ENCODE measurements at places on chromosomes 3 and 15. TPM values are rescaled to one million over a fixed set of nuclear protein-coding genes. Genes with fewer than 3 reads are reported as not detected.

GRCh38 chr15:57415602-57416001, 39.3 kb downstream of the CGNL1 start:
- no peak overlapping the region for H3K27ac ChIP-seq
- no peaks in the 10 kb centered on the region for H3K36me3 ChIP-seq
- no peaks in the 10 kb centered on the region for H3K4me1 ChIP-seq

DNA sequence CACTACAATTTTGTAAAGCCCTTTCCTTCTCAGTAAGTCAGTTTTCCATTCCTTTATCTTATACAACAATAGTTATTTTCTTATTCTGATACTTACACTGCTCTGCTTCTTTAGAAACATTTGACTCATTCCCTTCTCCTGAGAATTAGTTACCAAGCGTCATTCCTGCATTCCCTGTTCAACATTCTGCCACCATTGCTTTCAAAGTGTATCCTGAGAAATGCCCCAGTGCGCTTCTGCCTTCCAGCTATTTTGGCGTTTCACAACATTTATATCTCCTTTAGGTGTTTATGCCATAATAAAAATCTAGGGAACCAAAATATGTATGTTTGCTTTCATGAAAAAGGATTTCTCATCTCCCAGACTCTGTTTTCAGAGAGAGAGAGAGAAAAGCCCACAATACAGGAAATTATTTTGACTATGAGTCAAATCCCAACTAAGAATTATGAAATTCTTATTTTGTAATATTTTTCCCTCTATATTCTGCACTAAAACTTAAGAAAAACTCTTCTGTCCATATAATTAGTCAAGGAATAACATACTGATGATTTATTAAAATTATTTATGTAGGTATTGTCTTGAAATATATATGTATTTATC, 118.2 kb upstream of the RAP2B start:
- no peak for DNase-seq
- H3K27me3 ChIP-seq: no peaks in the 10 kb centered on the region
- no peaks in the 10 kb centered on the region for H3K36me3 ChIP-seq
- H3K27ac ChIP-seq: peak overlapping the region; percentile 60
- H3K4me1 ChIP-seq: no peaks in the 10 kb centered on the region
- H3K4me3 ChIP-seq: no peak overlapping the region

The HCLS1 gene
- 9.3 TPM for polyA plus RNA-seq

GRCh38 chr15:43293432-43293831, 26.7 kb upstream of the TGM5 start:
- no peaks in the 10 kb centered on the region for H3K4me1 ChIP-seq
- no peak overlapping the region for H3K4me3 ChIP-seq
- peaks cover 44% of the 10 kb centered on the region for H3K27me3 ChIP-seq
- H3K36me3 ChIP-seq: no peaks in the 10 kb centered on the region
- no peak overlapping the region for H3K27ac ChIP-seq

DNA sequence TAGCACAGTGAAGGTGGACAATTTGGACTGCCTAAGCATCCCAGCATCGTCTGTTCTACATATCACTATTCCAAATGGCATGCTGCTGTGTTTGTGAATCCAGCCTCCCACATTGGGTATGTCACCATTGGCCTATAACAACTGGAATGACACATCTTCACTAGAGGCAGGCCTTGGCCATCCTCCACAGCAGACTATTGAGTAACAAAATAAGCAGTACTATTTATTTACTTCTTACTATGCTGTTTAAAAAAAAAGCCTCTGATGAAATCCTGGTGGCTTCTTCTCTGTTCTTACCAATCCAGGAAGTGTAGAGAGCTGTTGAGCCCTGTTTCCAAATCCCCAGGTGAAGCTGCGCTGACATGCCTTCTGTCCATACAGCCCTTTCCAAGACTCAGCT, 30.6 kb upstream of the CERS3 start:
- peak; percentile 59 for DNase-seq
- no peak overlapping the region for H3K27ac ChIP-seq
- no peaks in the 10 kb centered on the region for H3K36me3 ChIP-seq

GRCh38 chr3:110697961-110698360, 373.7 kb upstream of the NECTIN3 start:
- H3K27me3 ChIP-seq: no peaks in the 10 kb centered on the region
- H3K27ac ChIP-seq: no peak overlapping the region
- no peaks in the 10 kb centered on the region for H3K4me1 ChIP-seq
- no peaks in the 10 kb centered on the region for H3K36me3 ChIP-seq
- H3K4me3 ChIP-seq: no peak overlapping the region

DNA sequence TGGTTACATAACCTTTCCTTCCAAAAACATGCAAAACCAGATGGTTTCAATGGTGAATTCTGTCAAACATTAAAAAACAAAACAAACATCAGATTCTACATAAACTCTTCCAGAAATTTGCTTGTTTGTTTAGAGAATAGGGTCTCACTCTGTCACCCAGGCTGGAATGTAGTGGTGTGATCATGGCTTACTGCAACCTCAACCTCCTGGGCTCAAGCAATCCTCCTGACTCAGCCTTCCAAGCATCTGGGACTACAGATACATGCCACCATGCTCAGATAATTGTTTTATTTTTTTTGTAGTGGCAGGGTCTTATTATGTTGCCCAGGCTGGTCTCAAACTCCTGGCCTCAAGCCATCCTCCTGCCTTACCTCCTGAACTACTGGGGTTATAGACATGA, 36.1 kb downstream of the FBXL2 start:
- H3K27ac ChIP-seq: no peak overlapping the region
- H3K4me3 ChIP-seq: no peak overlapping the region
- H3K36me3 ChIP-seq: no peaks in the 10 kb centered on the region

DNA sequence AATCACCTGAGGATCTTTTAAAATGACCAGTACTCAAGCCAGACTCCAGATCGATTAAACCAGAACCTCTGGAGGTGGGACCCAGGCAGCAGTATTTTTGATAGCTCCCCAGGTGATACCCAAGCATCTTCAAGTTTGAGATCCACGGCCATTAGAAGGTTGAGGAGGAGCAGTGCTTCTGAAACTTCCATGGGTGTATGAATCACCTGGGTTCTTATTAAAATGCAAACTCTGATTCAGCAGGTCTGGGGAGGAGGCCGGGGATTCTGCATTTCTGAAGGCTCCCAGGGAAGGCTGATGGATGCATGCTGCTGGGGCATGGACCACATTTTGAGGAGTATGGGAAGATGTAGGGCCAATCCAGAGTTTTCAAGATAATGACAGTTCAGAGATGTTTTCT, 55.4 kb downstream of the ATG7 start:
- DNase-seq: no peak
- peaks cover 94% of the 10 kb centered on the region for H3K36me3 ChIP-seq
- H3K4me3 ChIP-seq: no peak overlapping the region
- no peaks in the 10 kb centered on the region for H3K27me3 ChIP-seq
- no peaks in the 10 kb centered on the region for H3K4me1 ChIP-seq

GRCh38 chr3:44039006-44039405, 202.7 kb upstream of the TOPAZ1 start:
- H3K27me3 ChIP-seq: no peaks in the 10 kb centered on the region
- no peaks in the 10 kb centered on the region for H3K4me1 ChIP-seq
- H3K4me3 ChIP-seq: no peak overlapping the region
- no peaks in the 10 kb centered on the region for H3K36me3 ChIP-seq
- no peak for DNase-seq
- H3K27ac ChIP-seq: no peak overlapping the region

DNA sequence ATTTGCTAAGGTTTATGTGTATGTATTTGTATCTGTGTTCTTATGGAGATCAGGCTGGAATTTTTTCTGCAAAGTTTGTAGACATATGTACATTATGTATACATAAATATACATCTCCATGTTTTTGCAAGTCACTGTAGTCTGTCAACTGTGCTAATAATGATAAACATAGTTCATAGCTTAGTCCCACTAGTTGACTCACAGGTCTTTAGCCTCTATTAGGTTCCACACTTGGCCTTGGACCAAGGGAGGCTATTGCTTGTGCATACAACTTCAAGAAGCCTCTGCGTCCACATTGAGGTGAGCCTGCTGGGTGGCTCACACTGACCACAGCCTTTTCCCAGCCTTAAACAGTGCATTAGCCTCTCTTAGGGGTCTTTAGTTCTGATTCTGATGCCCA, 243.8 kb upstream of the PEX5L start:
- H3K4me3 ChIP-seq: no peak overlapping the region
- H3K4me1 ChIP-seq: no peaks in the 10 kb centered on the region
- DNase-seq: no peak

The BOC gene
- 31.6 TPM for polyA plus RNA-seq

The AMT gene
- polyA plus RNA-seq: 31.7 TPM

The PLSCR2 gene
- polyA plus RNA-seq: 0.38 TPM

The SKOR1 gene
- polyA plus RNA-seq: 0.39 TPM

The TTC14 gene
- 95.6 TPM for polyA plus RNA-seq

- H3K4me3 ChIP-seq: no peak overlapping the region
- no peaks in the 10 kb centered on the region for H3K27me3 ChIP-seq
- DNase-seq: peak; percentile 33
- H3K36me3 ChIP-seq: no peaks in the 10 kb centered on the region
Observed at GRCh38 chr3:126372413-126373145, 15.4 kb upstream of the KLF15 start.

The MST1 gene
- 33.4 TPM for polyA plus RNA-seq

- DNase-seq: no peak
- H3K36me3 ChIP-seq: no peaks in the 10 kb centered on the region
- H3K27ac ChIP-seq: no peak overlapping the region
- no peaks in the 10 kb centered on the region for H3K27me3 ChIP-seq
- peaks cover 4% of the 10 kb centered on the region for H3K4me1 ChIP-seq
Observed at GRCh38 chr3:56935811-56936210, 124.7 kb upstream of the SPATA12 start.

The PLCL2 gene
- 15.7 TPM for polyA plus RNA-seq

The CLRN1 gene
- 0.15 TPM for polyA plus RNA-seq

- no peaks in the 10 kb centered on the region for H3K27me3 ChIP-seq
- H3K4me1 ChIP-seq: peaks cover 5% of the 10 kb centered on the region
- no peaks in the 10 kb centered on the region for H3K36me3 ChIP-seq
- H3K27ac ChIP-seq: peak overlapping the region; percentile 42
Observed at GRCh38 chr15:81312790-81313543, 11.0 kb downstream of the STARD5 start.

GRCh38 chr3:46484388-46484787, 13.4 kb upstream of the RTP3 start:
- no peaks in the 10 kb centered on the region for H3K27me3 ChIP-seq
- no peak overlapping the region for H3K27ac ChIP-seq
- H3K4me3 ChIP-seq: no peak overlapping the region
- peaks cover 24% of the 10 kb centered on the region for H3K4me1 ChIP-seq
- no peaks in the 10 kb centered on the region for H3K36me3 ChIP-seq
- DNase-seq: no peak

The NANOGP8 gene
- polyA plus RNA-seq: 0.82 TPM

DNA sequence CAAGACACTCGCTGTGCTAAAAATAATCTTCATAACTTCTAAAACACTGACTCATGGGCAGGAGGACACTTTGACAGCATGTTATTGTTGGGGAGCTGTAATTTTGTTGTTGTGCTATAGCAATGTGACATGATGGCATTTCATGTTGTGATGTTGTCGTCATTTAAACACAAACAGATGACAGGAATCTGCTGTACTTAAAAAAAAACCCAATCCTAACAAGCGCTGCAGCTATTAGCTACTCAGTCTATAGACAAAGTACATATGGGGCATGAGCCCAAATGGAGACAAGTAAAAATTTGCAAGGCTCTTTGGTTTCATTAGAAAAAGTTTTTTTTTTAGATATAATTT, 828 bp upstream of the ATOSA start:
- H3K27ac ChIP-seq: no peak overlapping the region
- no peaks in the 10 kb centered on the region for H3K27me3 ChIP-seq
- H3K4me1 ChIP-seq: no peaks in the 10 kb centered on the region
- peak; percentile 26 for DNase-seq
- no peaks in the 10 kb centered on the region for H3K36me3 ChIP-seq
- H3K4me3 ChIP-seq: peak overlapping the region; percentile 90

DNA sequence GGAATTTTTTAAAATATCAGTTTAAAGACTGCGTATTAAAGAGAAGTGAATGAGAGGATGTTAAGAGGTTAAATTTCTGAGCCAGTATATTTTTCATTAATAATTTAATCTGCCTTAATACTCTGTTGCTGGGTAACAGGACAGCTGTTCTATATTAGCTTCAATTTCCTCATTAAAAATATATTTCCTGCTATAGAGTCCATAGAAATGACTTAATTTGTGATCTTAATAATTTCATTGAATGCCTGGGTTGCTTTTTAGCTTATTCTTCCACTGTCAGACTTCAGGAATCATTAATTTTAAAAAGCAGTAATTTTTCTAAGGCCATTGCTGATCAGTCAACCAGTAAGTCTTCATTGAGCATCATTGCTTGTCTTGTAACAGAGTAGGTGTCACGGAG, 129.0 kb downstream of the THSD4 start:
- H3K4me1 ChIP-seq: no peaks in the 10 kb centered on the region
- no peak overlapping the region for H3K27ac ChIP-seq
- H3K36me3 ChIP-seq: no peaks in the 10 kb centered on the region
- no peak overlapping the region for H3K4me3 ChIP-seq
- DNase-seq: no peak
- no peaks in the 10 kb centered on the region for H3K27me3 ChIP-seq

GRCh38 chr15:99508311-99508645, 57.5 kb upstream of the MEF2A start:
- H3K36me3 ChIP-seq: no peaks in the 10 kb centered on the region
- no peak overlapping the region for H3K4me3 ChIP-seq
- peaks cover 21% of the 10 kb centered on the region for H3K4me1 ChIP-seq
- DNase-seq: no peak
- no peaks in the 10 kb centered on the region for H3K27me3 ChIP-seq
- peak overlapping the region; percentile 61 for H3K27ac ChIP-seq

DNA sequence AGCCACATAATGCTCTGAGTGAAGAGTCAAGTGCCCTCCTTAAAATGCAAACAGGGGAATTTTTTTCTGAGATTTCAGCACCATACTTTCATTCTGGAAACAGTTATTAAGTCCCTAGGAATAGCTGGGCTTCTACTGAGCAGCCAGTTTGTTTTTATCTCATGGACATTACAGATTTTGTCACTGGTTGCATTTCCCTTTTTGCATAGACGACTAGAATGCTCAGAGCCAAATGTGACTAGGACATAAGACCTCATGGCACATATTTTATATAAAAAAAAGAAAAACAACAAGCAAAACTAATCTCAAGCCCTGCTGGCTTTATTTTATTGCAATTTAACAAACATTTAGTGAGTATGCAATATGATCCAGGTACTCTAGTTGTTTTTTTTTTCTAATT, 112.7 kb upstream of the NANOGP8 start:
- H3K4me3 ChIP-seq: no peak overlapping the region
- no peaks in the 10 kb centered on the region for H3K36me3 ChIP-seq
- H3K27ac ChIP-seq: no peak overlapping the region
- no peak for DNase-seq
- no peaks in the 10 kb centered on the region for H3K4me1 ChIP-seq

All from left lung (tissue), 14 donors.